NCI-H146 (cell line): ENCODE measurements at places on chromosomes 6 and 20.

DNA sequence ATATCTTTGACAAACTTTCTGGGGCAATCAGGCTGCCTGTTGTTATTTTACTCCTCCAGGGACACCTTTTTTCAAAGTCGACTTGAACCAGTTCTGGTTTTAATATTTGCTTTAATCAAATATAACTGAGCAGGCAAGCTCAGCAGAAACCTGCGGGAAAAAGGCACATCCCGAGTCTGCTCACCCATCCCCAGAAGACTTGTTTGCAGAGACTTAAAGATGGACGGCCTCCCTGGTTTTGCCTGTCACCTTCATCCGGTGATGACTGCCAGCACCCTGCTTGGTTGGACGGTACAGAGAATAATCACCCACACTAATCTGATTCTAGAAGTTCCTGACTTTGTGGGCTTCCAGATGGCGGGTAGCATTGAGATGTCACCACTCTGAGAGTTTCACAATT is 36.8 kb downstream of the PPP1R3G start:
- DNase-seq, result no peak

- no peak for DNase-seq
Observed at GRCh38 chr6:26432627-26433201, 7.6 kb upstream of the BTN3A3 start.

- DNase-seq, result no peak
Observed at GRCh38 chr6:53358440-53359094, 9.8 kb upstream of the ELOVL5 start.

DNA sequence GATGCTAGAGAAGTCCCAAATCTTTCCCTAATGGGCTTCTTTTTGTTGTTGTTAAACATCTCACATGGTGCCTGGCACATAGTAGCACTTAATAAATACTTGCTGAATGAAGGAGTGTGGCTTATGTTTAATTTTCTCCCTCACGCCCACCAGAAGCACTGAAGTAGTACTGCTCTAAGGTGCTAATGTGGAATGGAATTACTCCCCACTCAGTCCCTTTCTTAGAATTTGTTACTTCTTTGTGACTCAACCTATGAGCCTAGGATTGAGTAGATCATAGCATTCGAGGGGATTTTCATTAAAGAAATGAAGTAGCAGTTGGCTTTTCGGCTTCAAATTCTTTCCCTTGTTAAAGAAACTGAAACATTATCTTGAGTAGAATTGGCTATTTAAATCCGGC is 192.8 kb downstream of the CLIC5 start:
- no peak for DNase-seq

GRCh38 chr6:125267806-125268523 is 33.8 kb downstream of the HDDC2 start:
- DNase-seq, result no peak

- DNase-seq, result no peak
Observed at GRCh38 chr20:4815628-4816027, 93.9 kb downstream of the PRND start.

DNA sequence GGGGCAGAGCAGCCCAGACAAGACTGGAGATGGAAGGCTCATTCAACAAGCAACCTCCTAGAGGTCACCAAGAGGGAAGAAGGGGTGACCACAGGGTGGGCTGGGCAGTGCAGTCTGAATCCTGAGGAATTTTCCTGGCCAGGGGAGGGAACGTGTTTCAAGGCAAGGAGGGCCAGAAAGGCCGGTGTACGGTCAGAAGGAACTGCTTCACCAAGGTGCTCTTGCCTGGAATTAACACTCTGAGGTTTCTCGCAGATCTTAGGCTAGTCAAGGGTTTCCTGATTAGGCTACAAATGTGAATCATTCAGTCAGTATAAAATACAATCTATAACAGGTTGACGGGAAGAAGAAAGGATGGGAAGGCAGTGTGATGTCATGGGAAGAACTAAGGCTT is 199.3 kb downstream of the LRFN2 start:
- no peak for DNase-seq
